ENCODE measurements at places on chromosomes 1 and 21. TPM values are rescaled to one million over a fixed set of nuclear protein-coding genes. Genes with fewer than 3 reads are reported as not detected.
A peak's percentile ranks its signal among the peaks of the same experiment; 100 is the strongest.

- peaks cover 9% of the 10 kb centered on the region for H3K27me3 ChIP-seq
- H3K36me3 ChIP-seq, result no peaks in the 10 kb centered on the region
- no peak overlapping the region for H3K27ac ChIP-seq
- no peaks in the 10 kb centered on the region for H3K4me1 ChIP-seq
- DNase-seq, result no peak
Measured at GRCh38 chr1:119471566-119471965, 35.4 kb upstream of the HSD3B1 start.

DNA sequence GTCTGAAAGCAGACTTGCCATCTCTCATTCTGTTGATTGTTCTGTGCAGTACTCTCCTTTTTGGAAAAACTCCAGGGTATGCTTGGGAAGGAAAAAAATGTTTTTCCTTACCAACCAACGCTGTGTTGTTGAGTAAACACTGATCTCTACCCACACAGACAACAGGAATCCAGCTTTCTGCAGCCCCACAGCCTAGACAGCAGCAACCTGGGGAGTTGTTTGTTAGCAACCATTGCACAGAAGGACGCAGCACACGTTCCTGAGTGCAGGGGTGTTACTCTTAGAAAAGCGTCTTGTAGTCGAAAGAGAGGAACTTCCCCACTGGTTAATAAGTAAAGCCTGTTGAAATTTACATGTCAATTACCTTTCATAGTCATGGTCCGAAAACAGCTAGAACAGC, 56.6 kb downstream of the SMYD2 start:
- H3K4me3 ChIP-seq, result no peak overlapping the region
- H3K4me1 ChIP-seq, result no peaks in the 10 kb centered on the region
- no peak for DNase-seq
- no peaks in the 10 kb centered on the region for H3K27me3 ChIP-seq
- H3K36me3 ChIP-seq, result peaks cover 39% of the 10 kb centered on the region
- H3K27ac ChIP-seq, result no peak overlapping the region

Gene GBP4
- total RNA-seq, result 23.2 TPM

Gene VHLL
- not detected for total RNA-seq

Gene PCAT6
- total RNA-seq, result 0.37 TPM

DNA sequence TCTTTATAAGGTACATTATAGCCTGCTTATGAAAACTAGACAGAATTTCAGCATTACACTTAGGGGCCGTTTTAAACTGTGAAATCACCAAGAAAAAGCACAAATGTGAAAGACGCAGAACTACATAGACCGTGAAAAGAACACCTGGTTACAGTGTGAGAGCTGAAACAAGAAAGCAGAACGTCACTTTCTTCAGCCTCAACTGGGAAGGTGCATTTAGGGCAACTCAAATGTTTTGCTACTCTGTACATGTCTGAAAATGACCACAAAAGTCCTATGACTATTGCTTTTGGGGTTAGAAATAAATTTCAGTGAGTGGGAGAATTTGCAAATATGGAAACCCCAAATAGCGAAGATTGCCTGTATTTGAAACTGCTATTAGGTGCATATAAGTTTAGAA, 268.7 kb downstream of the OLFM3 start:
- no peaks in the 10 kb centered on the region for H3K36me3 ChIP-seq
- no peak overlapping the region for H3K4me3 ChIP-seq
- no peaks in the 10 kb centered on the region for H3K4me1 ChIP-seq
- H3K27ac ChIP-seq, result no peak overlapping the region
- H3K27me3 ChIP-seq, result peaks cover 4% of the 10 kb centered on the region

- H3K27me3 ChIP-seq, result no peaks in the 10 kb centered on the region
- peak overlapping the region; percentile 73 for H3K4me3 ChIP-seq
- H3K4me1 ChIP-seq, result peaks cover 79% of the 10 kb centered on the region
Measured at GRCh38 chr1:52636721-52637695, 4.0 kb downstream of the SHISAL2A start.

DNA sequence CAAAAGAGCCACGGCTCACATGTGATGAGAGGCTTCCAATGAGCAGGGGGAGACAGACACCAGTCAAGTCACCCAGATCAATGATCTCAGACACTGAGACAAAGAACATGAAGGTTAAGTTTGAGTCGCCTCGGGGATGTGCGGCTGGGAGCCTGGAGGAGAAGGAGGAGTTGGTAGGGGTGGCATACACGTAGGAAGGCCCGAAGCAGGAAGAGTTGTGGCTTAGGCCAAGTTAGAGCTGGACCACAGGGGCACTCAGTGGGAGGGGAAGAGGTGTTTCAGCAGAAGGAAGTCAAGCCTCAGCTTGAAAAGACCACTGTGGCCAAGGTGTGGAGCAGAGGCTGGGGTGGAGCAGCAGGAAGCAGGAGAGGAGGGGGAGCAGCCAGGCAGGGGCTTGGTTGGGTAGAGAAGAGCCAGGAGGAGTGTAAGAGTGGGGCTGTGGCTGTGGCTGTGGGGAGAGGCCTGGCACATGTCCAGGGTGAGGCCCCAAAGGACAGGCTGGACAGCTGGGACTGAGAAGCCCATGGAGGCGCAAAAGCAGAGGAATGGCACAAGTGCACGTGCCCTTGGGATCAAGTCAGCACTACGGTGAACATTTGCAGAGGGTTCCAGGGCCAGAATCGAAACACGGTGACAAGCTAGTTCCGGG, 27.6 kb downstream of the CTNNBIP1 start:
- H3K36me3 ChIP-seq, result no peaks in the 10 kb centered on the region
- H3K4me1 ChIP-seq, result peaks cover 5% of the 10 kb centered on the region
- no peak overlapping the region for H3K4me3 ChIP-seq
- no peak for DNase-seq
- no peaks in the 10 kb centered on the region for H3K27me3 ChIP-seq

- DNase-seq, result peak; percentile 3
- no peaks in the 10 kb centered on the region for H3K27me3 ChIP-seq
- no peak overlapping the region for H3K4me3 ChIP-seq
- H3K27ac ChIP-seq, result no peak overlapping the region
- peaks cover 52% of the 10 kb centered on the region for H3K36me3 ChIP-seq
- H3K4me1 ChIP-seq, result peaks cover 26% of the 10 kb centered on the region
Measured at GRCh38 chr1:24904731-24905354, 25.2 kb downstream of the RUNX3 start.

Gene PCSK9
- total RNA-seq, result not detected

DNA sequence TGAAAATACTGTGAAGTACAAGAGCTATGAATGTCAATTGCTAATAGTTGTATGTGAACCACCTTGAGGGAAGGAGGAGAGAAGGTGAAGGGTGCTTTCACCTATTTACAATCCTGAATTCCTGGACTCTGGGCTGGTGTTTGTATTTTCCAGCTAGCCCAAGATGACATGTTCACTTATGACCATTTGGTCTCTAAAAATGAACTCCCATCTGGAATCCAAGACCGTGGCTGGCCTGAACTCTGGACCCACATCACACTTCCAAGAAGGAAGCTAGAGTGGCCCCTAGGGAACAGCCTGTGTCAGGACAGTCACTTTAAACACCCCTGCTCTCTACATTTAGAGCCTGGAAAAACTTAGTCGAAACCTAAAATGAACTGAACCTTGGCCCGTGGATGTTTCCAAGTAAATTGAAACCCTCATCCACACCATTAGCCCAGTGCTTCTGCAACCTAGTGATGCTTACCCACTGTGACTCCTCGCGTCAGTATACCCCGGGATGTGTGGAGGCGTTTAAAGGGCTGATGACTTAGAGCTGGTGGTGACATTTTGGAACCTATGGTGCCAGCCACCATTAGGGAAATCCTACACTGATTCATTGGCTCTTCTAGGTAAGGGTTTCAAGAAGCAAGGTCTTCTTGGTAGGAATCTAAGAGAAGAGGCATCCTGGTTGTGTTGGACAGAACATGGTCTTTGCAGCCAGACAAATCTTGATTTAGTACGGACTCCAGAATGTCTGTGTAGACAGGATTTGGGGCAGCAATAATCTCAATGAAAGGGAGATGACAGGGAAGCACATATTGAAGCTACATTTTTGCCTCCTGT, 171.5 kb upstream of the IRF2BP2 start:
- H3K4me3 ChIP-seq, result no peak overlapping the region
- H3K36me3 ChIP-seq, result no peaks in the 10 kb centered on the region
- H3K27ac ChIP-seq, result no peak overlapping the region
- no peaks in the 10 kb centered on the region for H3K27me3 ChIP-seq
- DNase-seq, result peak; percentile 32

Gene GPR161
- total RNA-seq, result 0.29 TPM

DNA sequence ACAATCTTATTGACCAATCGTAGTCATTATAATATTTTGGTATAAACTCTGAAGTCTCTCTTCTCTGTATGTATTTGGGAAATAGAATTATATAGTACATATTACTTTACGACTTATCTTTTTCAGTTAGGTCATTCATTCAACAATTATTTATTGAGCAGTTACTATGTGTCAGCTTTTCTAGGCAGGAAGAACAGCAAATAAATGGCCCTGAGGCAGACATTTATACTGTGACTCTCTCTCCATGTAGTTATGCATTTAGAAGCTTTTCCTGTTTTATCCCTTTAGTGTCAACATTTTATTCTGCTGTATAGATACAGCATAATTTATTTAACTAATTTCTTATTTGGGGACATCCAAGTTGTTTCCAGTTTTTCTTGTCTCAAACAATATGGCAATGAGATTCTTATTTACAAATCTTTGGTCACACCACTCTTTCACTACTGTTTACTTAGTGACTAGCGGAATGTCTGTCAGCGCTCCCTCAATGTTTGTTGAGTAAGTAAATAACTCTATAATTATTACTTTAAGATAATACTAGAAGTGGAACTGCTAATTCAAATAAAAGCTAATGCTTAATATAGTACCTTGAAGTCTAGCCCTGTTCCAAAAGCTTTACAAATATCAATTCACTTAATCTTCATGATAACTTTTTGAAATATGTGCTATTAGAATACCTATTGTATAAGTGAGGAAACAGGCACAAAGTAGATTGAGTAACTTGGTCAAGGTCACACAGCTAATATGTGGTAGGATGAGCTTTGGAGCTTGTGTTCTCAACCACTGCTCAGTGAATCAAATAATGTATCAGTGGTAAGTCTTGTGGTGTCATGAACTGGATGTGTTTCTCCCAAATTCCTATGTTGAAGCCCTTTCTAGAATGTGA, 465.6 kb downstream of the SIPA1L2 start:
- no peak for DNase-seq
- no peak overlapping the region for H3K4me3 ChIP-seq

DNA sequence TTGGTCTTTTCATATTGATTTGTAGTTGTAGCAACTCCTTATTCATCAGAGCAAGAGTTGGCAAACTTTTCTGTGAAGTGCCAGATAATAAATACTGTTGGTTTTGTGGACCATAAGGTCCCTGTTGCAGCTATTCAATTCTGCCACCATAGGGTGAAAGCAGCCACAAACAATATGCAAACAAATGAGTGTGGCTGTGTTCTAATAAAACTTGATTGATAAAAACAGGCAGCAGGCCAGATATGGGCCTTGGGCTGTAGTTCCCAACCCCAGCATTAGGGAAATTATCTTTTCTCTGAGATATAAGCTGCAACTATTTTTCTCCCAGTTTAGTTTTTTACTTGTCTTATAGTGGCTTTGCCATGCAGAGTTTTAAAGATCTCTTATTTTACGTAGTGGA, 469.2 kb downstream of the SMYD3 start:
- no peak overlapping the region for H3K27ac ChIP-seq
- H3K4me3 ChIP-seq, result no peak overlapping the region
- H3K27me3 ChIP-seq, result no peaks in the 10 kb centered on the region
- no peak for DNase-seq

Gene RAB7B
- total RNA-seq, result not detected

Gene RNU1-4
- total RNA-seq, result 1,341 TPM

Gene CASQ2
- total RNA-seq, result not detected

Gene PROX1
- 0.12 TPM for total RNA-seq

Gene NBPF10
- total RNA-seq, result 1.3 TPM

- no peak overlapping the region for H3K4me3 ChIP-seq
- no peak overlapping the region for H3K27ac ChIP-seq
- DNase-seq, result no peak
- H3K4me1 ChIP-seq, result no peaks in the 10 kb centered on the region
- H3K27me3 ChIP-seq, result no peaks in the 10 kb centered on the region
- H3K36me3 ChIP-seq, result no peaks in the 10 kb centered on the region
Measured at GRCh38 chr21:43262427-43262826, 93.6 kb downstream of the CRYAA start.

DNA sequence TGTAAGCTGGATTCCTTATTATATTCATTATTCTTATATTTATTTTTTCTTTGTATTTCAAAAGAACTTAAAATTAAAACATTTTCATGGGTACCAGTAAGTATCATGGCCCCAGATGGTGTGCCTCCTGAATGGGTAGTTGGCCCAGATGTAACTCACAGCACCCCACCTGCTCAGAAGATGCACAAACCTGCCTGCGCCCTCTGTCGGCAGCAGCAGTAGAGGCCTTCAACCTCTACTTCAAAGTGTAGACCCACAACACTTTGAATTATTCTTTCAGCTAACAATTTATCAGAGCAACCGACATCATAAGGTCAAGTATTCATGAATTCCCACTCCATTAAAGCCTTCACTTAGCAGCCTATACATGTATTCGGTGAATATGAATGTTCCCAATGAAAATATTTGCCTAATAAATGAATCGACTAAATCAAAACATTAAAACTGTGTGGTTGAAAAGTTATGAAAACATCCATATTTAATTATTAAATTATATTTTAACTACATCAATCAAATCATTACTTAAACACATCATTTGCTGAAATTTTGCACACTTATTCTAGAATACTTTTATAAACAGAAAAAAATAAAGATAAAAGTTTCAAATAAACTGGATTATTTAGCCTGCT, 25.4 kb downstream of the PIGM start:
- H3K36me3 ChIP-seq, result no peaks in the 10 kb centered on the region
- DNase-seq, result peak; percentile 84
- no peak overlapping the region for H3K27ac ChIP-seq

All from activated naive CD4-positive, alpha-beta T cell treated with anti-CD3 and anti-CD28 coated beads for 36 hours (primary cell).